NCI-H1105 (cell line): ENCODE measurements at places on chromosomes 6 and 20.

- DNase-seq: no peak
Measured at GRCh38 chr20:60056407-60057122, 98.3 kb downstream of the CDH26 start.

DNA sequence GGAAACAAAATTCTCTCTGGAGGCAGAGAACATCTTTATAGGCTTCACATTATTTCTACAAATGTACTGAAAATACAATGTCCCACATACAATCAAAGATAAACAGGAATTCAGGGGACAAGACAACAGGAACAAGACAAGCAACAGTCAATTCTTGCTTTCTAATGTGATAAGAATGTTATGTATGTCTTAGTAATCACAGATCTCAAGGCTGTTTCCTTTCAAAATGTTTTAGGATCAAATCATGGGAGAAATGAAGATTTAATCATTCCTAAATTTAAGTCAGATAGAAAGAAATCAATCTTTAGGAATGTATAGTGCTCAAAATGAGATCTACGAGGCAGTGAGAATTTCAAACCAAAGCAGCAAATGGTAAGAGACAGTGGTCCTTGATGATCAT, 32.1 kb downstream of the NEDD9 start:
- DNase-seq: no peak

DNA sequence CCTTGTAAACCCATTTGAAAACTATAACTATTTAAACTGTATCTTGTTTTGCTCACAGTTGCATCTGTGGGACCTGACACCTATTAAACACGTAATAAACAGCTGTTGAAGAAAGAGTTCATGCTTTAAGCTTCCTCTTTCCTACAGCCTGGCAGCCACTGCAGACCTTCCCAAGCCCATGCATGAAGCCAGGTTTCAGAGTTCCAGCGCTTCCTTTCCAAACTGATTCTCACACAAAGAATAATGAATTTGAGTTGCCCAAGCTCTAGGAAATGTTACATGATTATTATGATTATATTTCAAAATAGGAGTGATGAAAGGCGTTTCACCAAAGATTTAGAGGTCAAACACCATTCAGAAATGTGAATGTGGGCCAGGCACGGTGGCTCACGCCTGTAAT, 3.7 kb downstream of the AGPAT4 start:
- no peak for DNase-seq

- no peak for DNase-seq
Measured at GRCh38 chr6:126625019-126625418, 285.1 kb downstream of the CENPW start.

- DNase-seq: no peak
Measured at GRCh38 chr6:32224696-32225095, 829 bp upstream of the NOTCH4 start.

DNA sequence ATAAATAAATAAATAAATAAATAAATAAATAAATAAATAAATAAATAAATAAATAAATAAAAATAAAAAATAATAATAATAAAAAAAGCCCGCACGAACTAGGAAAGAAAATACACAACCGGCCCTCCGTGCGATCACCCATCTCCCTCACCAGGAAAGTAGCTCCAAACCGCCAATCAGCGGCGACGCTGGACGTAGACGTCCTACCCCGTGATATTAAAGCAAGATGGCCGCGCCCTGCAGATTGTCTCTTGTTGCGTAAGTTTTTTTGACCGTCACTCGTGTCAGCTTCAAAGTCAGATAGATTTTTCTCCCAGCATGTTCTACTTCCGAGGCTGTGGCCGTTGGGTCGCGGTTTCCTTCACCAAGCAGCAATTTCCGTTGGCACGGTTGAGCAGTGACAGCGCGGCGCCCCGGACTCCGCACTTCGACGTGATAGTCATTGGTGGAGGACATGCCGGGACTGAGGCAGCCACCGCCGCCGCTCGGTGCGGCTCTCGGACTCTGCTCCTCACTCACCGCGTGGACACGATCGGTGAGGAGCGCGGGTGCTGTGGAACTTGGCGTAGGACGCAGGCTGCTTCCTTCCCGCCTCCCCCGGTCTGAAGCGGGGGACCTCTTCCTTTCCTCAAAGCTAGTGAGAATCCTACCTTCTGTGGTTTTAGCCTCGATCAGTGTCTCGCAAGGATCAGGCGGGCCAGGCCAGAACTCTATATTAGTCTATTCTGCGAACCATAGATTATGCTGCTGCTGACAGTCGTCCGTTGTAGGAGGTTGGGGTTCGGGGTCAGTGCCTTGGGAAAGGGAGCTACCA, at the start of gene MTO1:
TSS of gene MTO1 (plus strand) at position 201 of the 814 bp plus-strand sequence. CDS start at position 319, 118 bp downstream.
- DNase-seq: peak; percentile 84

GRCh38 chr6:153125032-153125431, 6.0 kb downstream of the RGS17 start:
- no peak for DNase-seq

DNA sequence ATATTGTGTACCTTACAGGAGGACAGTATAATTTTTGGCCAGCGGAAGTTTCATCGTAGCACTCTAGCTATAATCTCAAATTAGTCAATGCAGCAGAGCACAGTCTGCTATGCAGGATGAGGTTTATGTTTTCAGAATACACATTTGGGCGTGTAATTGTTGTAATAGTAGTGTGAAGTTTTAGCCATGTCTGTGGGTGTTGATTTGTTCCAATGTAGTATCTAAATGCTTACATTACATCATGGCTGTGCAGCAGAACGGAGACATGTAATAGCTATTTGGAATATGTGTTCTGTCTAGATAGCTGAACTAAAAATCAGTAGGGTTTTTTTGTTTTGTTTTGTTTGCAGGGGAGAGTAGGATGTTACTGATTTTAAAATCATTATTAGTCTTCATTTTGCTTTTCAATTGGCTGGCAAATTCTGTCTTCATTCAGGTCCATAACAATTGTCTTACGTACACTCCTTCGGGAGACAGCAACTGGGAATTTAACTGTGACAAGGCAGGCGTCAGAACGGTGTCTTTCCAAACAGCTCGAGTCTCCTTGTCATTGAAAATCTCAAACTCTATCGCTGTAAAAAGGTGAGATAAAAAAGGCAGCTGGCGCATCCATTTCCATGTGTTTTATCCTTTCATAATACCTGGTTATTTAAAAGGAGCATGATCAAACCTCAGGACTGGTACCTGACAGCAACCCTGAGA, 65.1 kb upstream of the CDH4 start:
- DNase-seq: no peak

DNA sequence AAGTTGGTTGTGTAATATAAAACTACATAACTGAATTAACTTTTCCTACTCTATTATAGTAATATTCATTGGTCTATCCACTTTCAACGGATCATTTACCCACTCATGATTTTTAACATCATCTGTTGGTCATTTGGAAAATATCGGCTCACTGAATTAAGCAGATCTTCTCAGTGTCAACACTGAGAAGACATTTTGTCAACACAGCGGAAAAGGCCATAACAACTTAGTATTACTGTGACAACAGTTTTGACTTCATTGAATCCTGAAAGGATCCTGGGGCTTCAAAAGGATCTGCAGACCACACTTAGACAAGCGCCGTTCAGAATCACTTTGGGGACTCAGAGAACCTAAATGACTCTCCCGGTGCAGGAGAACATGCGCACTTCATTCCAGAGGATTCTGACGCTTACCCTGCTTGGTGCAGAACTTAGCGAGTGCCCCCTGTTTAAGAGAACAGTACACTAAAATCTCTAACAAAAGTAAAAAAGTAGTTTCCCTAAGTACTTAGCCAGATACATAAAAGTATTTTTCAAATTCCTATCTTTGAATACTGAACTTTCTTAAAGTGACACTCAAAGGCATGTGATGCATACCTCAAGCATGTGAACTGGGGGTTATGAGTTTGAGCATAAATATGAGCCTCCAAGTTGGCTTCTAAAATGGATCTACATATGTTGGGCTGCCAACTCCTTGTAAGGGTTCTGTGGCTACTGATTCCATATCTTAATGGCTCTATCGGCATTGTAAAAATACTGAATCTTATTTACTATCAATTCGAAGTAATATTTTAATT, 4.0 kb downstream of the ZBTB2 start:
- DNase-seq: no peak

DNA sequence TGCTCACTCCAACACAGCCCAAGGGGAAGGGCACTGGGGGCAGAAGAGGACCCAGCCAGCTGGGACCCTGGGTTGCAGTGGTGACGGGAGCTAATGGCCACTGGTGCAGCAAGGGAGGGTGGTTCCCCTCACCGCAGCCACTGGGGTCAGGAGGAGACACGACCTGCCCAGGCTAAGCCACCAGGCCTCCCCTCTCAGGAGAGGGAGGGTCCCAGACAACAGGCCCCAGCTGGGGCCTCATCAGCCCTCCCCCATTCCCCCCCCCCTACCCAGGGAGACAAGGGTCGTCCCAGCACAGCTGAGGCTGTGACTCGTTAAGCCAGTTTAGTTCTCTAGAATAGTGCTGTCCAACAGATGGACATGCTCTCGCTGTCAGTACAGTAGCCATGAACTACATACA, 17.3 kb upstream of the MATN4 start:
- no peak for DNase-seq

DNA sequence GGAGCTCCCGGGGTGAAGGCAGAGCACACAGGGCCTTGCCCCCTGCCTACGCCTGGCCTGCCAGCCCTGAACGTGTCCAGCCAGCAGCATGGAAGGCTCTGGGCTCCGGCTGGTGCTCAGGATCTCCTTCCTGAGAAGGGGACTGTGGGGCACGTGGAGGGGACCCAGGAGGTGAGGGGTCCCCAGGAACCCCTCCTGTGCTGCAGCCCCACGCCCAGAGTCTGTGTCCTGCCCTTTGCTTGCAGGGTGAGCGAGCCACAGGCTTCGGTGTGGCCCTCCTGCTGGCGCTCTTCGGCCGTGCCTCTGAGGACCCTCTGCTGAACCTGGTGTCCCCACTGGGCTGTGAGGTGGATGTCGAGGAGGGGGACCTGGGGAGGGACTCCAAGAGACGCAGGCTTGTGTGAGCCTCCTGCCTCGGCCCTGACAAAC, 22.3 kb downstream of the NPEPL1 start:
- DNase-seq: no peak

DNA sequence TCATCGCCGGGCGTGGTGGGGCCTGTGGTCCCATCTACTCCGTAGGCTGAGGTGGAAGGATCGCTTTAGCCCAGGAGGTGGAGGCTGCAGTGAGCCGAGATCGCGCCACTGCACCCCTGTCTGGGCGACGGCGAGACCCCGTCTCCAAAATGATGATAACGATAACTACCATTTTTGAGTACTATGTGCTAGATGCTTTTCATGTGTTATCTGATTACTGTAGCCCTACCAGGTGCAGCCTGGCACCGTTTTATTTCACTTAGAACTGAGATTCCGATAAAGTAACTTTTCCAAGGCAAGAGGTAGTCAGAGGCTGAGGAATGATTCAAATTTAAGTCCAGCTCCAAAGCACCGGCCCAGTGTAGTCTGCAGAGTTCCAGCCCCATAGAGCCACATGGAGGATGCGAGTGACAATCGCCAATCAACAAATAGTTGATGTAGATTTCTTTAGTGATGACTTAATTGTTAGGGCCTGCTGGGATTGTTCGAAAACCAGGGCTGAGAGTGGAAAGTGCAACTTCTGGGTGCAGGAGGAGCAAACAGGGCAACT, 727 bp downstream of the ERMARD start:
- no peak for DNase-seq

DNA sequence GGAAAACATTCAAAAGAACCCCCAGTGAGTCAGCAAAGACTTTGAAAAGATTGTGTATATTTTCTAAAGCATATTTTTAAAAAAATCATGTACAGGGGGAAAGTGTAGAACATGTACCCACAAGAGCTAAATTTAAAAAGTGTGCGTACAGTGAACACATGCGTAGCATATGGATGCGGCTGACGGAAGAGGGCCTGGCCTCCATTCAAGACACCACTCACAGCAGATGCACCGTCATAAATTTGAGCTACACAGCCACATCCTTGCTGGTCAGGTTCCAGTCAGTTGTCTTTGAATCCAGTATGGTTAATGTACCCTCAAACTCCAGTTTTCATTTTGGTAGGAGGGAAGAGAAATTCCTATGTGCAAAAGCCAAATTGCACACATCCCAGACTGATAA, 54.3 kb upstream of the SPACA1 start:
- no peak for DNase-seq

- peak; percentile 35 for DNase-seq
Measured at GRCh38 chr6:105985098-105985815, 100.9 kb upstream of the PRDM1 start.

DNA sequence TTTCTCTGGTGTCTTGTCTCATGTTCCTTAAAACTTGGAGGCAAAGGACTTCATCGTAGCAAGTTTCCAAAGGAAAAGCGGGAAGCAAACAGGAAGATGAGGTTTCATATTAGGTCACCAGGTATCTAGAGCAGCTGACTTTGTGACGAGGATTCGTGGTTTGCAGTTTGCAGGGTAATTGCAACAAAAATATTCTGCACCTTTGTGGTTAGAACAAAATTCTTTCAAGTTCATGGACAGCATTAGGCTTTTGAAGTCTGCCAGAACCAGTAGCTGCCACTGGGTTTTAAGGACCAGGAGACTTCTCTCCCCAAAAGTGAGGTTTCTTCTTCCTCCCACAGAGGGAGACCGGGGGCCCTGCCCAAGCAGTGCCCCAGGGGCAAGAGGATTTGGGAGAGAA, 63.4 kb downstream of the RPP40 start:
- DNase-seq: no peak

- DNase-seq: no peak
Measured at GRCh38 chr6:33251395-33252012, 20.2 kb downstream of the VPS52 start.

- DNase-seq: no peak
Measured at GRCh38 chr6:33192105-33192646, at the start of gene COL11A2. Gene COL11A2, minus strand, starts transcription at chr6:33192467. Its CDS starts 227 bp downstream, at chr6:33192240.

- DNase-seq: no peak
Measured at GRCh38 chr20:57647933-57648785, 27.9 kb upstream of the ZBP1 start.

DNA sequence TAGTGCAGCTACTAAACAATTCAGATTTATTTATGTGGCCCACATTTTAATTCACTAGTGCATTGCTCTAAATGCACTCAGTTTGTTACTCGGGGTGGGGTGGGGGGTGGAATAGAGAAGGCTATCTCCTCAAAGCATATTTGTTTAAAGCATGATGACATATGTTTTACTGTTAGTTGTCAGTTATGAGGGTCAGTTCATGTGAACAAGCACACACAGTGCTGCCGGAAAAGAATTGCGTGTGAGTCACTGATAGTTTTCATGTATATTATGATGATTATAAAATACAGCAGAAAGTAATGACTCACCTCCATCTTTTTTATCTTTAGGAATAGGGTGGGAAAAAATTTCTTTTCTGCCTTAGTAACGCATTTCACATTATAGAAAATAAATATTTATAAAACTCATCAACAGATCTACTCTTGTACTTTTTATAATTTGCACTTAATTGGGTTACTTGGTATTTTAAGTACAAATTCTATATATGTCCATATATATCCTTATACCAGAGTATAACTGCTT, 42.2 kb upstream of the STXBP5 start:
- DNase-seq: no peak

DNA sequence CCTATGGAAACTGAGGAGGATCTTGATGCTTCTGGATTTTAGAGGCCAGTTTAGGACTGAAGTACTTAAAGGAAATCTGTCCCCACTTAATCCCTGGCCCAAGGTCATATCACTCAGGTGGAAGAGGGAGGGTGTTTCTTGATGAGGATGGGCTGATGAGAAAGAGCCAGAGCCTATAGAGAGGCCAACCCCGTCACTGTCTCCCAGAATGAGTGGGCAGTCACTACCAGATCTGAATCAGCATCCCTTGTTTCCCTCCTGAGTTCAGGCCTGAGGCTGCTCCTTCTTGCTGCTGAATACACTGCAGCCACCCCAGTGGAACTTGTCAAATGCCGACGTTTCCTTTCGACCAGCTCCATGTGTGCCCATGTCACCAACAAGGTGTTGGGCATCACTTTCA, 14.8 kb downstream of the ARMC12 start:
- no peak for DNase-seq

- DNase-seq: no peak
Measured at GRCh38 chr6:52195886-52196285, 9.7 kb downstream of the IL17A start.
